ENCODE measurements at places on chromosomes 4 and X.

GRCh38 chrX:111779582-111779981 lies 96.4 kb upstream of the TRPC5OS start:
- peak; percentile 1 for DNase-seq

DNA sequence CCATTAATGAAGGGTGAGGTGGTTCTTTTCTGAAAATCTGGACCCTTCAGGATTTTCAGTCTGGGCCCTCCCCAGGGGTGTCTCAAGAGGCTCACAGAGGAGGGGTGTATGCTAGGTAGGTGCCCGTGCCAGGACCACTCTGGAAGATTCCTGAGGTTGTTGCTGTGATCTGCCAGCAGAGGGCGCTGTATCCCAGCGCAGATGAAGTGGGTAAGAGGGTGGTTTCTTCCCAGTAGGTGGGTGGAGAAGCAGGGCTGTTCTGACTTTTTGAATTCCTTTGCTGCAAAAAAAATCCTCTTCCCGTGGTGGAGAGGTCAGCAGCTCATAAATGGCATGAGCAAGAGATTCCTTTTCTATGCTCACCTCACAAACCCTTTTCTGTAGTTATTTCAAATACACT lies 51.1 kb downstream of the SCML1 start:
- peak; percentile 0 for DNase-seq

DNA sequence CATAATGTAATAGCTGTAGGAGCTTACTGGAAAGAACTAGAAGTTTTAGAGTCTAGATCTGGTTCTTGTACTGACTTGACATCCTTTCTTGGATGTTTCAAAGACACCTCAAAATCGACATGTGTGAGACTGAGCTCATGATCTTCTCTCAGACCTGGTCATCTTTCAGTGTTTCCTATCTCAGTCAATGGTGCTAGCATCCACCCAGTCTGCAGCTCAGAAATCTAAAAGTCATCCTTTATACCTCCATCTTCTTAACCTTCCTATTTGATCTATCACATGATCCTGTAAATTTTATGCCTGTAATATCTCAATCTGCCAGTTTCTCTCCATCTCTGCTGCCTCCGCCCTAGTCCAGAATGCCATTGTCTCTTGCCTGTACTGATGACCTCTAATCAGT lies 301.9 kb upstream of the PITX2 start:
- no peak for DNase-seq

- DNase-seq = peak; percentile 56
These were observed 97.7 kb upstream of the PTPN13 start for GRCh38 chr4:86496094-86497080.

DNA sequence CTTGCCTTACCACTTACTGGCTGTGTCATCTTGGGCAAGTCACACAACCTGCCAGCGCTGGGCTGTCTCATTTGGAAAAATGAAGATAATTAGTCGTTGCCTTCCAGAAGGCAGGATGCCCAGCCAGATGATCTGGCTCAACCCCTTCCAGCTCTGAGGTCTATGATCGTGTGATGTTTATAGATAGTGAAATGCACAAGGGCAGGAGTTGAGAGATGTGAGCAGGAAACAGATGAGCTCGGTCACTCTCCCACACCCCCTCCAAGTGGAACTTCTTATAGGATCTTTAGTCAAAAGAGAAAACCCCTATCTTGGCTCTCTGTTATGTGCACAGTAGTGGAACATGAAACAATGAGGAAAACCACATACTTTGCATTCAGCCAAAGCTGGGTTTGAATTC lies 336.8 kb upstream of the PPARGC1A start:
- no peak for DNase-seq

GRCh38 chr4:80492761-80493160 lies 157.2 kb downstream of the CFAP299 start:
- DNase-seq = no peak

GRCh38 chr4:8731364-8731763 lies 138.8 kb downstream of the CPZ start:
- DNase-seq = no peak

DNA sequence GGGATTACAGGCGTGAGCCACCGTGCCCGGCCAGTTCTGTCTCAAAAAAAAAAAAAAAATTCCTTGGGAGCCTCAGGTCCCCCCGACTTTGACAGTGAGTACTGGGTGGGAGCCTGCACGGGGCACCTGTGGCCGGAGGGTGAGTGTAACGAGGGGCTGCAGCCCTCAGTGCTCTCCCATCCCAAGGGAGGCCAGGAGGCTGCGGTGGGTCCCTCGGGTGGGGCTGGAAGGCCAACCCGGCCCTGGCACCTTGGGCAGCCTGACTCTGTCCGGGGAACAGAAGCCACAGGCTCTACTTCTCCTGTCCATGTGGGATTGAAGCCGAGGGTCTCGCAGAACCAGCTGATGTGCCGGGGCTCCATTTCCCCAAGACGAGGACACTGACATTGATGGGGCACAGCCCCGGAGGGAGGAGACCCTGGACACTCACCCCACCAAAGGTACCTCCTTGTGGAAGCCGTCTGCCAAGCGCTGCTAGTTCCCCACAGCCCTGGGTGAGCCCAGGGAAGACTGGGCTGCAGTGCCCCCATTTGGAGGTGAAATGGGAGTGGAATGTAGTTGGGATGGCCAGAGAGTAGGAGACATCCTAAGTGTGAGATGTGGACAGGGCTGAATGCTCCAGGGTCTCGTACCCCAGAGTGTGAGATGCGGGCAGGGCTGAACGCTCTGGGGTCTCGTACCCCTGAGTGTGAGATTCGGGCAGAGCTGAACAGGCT lies 2.3 kb upstream of the SLC26A1 start:
- DNase-seq = no peak

DNA sequence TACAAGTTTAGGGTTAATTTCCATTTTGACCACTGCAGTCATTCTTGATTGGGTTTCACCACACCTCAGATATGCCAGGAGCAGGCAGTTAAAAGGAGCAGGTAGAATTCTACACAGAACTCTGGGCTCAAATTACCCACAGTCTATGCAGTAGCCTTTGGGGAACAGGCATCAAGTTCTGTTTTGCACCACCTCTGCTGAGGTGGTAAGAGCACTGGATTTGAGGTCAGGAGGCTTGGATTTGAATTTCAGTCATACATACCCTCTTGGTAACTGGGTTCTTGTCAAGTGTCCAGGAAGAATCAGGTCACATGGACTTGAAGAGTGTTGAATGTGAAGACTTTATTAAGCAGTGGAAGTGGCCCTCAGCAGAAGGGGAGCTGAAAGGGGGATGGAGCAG lies 40.4 kb upstream of the PGK1 start:
- no peak for DNase-seq

GRCh38 chr4:24197955-24198354 lies 308.1 kb upstream of the PPARGC1A start:
- DNase-seq = no peak

GRCh38 chr4:22903913-22904312 lies 211.2 kb downstream of the GBA3 start:
- DNase-seq = no peak

DNA sequence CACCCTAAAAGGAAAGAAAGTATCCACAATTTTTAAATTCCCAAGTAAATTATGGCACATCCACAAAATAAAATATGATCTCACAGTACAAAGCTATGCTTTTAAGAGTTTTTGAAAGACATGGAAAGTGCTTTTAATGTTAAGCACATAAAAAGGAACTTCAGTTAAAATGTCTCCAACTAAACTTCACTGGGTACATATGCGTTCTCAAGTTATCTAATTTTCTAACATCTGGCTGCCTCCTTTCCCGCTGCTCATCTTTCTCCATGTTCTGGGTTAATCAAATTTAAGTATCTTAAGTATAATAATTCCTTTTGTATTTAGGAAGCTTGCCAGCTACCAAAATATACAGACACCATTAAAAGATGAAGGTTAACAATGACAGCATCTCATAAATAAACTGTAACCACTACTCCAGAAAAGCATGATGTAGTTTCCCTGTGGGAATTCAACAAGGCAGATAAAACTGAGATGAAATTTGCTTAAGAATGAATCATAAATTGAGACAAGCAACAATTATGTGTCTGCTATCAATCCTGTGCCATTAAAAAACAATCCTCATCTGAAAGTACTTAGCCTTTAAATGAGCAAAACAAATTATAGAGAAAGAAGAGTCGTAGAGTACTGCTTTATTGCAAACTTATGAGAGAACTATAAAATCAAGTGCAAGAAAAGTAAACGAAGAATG lies 25.1 kb downstream of the PRSS12 start:
- DNase-seq = no peak

GRCh38 chr4:114535725-114536124 lies 62.9 kb upstream of the UGT8 start:
- DNase-seq = no peak

GRCh38 chrX:130626521-130626920 lies 224.7 kb downstream of the RBMX2 start:
- DNase-seq = no peak

- no peak for DNase-seq
These were observed 50.2 kb upstream of the PDE5A start for GRCh38 chr4:119678761-119679160.

DNA sequence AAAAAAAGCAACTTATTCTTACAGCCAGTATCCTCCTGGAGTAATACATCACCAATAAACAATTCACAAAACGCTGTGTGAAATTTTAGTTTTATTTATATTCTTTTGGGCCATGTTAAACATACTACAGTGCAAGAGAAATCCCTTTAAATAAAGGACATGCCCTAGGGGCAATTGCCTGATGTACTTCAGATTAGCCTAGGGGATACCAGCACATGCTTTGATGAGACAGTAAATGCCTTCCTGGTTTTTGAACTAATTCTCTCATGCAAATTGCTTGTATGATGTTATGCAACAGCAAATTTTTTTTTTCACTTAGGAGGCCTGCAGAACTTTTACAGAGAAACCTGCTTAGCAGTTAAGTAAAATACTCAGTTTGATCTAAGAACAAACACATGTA lies 711.9 kb upstream of the FRG1 start:
- no peak for DNase-seq

DNA sequence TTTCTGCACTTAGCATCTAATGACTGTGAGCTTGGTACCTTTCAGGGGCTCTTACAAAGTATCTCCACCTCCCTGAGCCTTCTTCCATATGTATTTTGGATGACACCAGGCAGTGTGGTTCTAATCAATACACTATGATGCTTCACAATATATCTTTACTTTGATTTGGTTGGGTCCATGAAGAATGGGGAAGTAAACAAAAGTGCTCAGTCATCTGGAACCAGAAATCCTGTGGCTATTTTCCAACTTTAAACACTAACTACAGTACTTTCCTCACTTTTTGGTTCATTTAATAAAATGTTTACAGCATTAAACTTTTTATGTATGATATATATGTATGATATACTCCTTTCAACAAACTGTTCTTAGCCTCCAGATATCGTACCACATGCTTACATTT lies 216.4 kb upstream of the AFF2 start:
- peak; percentile 8 for DNase-seq

GRCh38 chr4:93573285-93573684 lies 255.3 kb upstream of the ATOH1 start:
- no peak for DNase-seq

DNA sequence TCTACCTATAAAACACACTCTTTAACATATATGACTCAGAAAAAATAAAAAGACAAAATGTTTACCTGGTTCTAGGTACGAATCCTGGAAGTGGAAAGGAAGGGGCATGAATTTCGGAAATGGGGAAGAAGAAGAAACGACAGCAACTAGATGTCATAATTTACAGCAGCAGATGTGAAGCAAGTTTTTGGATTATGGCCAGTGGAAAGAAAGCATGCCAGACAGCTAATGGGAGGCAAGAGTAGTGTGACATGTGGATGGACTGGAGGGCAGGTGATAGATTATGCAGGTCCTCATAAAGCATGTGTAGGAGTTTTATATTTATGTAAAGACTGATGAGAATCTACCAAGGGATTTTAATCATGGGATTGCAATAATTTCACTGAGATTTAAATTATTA lies 279.0 kb upstream of the TACR3 start:
- DNase-seq = no peak

Measured in AML-193 (cell line).